ENCODE measurements at places on chromosomes 1 and 21. TPM values are rescaled to one million over a fixed set of nuclear protein-coding genes. Genes with fewer than 3 reads are reported as not detected.

- DNase-seq, result no peak
These were observed 54.4 kb downstream of the TLCD4 start for GRCh38 chr1:95171270-95172245.

- DNase-seq, result no peak
These were observed 74.8 kb upstream of the DEPDC1 start for GRCh38 chr1:68571454-68572235.

The HENMT1 gene
- 7.1 TPM for total RNA-seq

The EPHB2 gene
- total RNA-seq, result 7.5 TPM

DNA sequence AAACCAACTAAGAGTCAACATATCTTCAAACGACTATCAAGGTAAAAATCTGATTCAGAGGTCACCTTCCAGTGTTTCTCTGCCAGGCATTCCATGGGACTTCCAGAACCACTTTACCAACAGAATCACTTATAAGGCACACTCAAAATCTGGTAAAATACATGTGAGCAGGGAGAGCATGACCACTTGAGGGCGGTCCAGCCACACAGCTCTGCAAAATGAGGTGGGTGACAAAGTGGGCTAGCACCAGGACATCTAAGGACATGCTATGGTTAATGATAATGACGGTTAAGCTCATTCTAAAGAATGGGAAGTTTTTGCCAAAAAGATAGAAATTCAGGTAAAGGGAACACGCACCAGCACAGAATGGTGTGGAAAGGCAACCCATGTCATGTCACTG, 24.5 kb upstream of the GLIS1 start:
- no peak for DNase-seq

DNA sequence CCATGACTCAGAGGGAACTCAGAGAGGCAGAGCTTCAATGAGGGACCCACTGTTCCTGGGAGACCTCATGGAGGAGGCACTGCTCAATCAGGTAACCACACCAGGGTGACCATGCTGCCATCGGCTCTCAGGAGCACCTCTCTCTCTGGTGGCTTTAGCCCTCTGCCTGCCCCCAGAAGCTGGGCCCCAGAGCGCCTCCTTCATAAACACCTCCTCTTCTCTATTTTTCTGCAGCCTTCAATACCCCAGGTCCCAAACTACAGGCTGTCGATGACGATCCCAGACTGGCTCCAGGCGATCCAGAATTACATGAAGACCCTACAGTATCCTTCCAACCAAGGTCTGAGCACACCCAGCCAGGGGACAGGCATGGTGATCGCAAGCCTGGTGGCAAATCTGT, 10.6 kb downstream of the VASH2 start:
- DNase-seq, result no peak

Data from upper lobe of left lung (tissue), 6 donors.